ENCODE measurements at places on chromosomes 6 and 20.
A peak's percentile ranks its signal among the peaks of the same experiment; 100 is the strongest.

DNA sequence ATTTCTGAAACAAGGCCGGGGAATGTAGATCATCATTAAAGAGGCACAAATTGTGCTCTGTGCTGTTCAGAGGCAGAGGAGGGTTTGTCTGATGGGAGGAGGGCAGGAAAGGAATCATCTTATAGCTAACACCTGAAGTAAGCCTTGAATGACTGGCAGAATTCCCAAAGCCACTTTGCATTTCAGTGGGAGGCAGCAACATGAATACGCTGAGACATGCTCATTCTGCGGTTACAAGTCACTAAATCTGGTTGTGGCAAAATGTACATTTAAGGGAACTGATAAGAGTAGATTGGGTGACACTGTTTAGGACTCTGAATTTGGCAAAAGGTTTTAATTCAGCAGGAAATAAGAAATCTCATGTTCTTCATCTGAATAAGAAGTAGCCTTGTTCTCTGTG lies 4.4 kb upstream of the COL19A1 start:
- peak; percentile 71 for DNase-seq

DNA sequence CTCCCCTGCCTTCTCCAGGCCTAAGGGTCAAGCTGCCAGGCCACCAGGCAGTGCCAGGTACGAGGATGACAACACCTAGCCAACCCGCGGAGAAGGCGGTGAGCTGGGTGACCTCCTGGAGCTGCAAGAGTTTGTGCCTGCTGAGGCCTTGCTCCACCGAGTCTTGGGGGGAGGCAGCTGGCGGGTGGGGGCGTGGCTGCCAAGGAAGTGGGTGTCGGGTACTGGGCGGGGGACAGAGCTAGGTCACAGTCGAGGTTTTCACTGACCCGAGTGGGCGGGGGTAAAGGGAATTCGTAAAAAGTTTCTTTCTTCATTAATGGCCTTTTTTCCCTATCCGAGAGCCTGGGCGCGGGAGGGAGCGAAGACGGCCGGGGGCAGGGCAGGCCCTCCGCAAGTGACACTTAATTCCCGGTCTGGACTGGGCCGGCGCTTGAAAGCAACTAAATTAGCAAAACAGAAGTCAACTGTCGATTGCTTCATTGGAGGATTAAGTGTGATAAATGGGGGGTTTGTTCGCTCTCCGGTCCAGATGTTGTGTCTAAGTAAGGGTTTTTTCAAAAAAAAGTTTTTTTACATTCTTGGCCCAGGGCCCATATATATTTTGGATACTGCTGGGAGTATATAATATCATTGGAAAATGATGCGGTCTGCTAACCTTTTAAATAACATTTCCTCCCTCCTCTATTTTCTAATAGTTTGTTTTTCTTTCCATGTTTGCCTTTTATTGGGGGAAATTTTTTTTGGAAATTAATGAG lies 43.1 kb upstream of the FOXP4 start:
- DNase-seq: no peak

GRCh38 chr6:167153521-167153959 lies 4.2 kb downstream of the GPR31 start:
- DNase-seq: no peak

DNA sequence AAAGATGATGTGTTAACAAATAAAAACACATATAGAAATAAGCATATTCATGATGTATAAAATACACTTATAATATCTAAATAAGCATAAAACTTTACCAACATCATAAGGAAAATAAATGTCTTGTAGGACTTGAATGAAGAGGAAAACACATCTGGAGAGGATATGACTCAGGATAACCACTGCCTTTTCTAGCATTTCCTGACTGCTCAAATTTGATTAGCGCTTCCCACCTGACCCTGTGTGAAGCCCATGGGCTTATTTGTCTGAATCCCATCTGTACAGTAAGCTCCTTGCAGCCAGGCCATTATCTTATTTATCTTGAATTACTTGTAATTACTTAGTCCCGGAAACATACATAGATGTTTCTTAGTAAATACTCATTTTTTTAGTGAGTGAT lies 608.6 kb downstream of the COL12A1 start:
- no peak for DNase-seq

DNA sequence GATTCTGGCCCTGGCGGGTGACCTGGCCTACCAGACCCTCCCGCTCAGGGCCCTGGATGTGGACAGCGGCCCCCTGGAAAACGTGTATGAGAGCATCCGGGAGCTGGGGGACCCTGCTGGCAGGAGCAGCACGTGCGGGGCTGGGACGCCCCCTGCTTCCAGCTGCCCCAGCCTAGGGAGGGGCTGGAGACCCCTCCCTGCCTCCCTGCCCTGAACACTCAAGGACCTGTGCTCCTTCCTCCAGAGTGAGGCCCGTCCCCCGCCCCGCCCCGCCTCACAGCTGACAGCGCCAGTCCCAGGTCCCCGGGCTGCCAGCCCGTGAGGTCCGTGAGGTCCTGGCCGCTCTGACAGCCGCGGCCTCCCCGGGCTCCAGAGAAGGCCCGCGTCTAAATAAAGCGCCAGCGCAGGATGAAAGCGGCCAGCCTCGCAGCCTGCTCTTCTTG lies 868 bp upstream of the SLC2A4RG start:
- no peak for DNase-seq

- DNase-seq: no peak
Measured at GRCh38 chr6:138769102-138769676, 4.4 kb upstream of the CCDC28A start.

DNA sequence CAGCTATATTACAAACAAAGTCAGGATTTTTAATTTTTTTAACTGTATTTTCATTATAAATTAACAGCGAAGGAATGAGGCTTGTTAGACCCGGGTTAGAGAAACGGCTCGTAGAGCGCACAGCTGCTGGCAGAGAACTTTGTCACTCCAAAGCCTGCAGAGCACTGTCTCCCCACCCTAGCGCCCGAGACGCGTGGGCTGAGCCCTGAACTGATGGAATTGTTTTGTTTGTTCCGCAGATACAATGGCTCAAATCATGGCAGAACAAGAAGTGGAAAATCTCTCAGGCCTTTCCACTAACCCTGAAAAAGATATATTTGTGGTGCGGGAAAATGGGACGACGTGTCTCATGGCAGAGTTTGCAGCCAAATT lies 810 bp downstream of the LAMP5 start:
- no peak for DNase-seq

DNA sequence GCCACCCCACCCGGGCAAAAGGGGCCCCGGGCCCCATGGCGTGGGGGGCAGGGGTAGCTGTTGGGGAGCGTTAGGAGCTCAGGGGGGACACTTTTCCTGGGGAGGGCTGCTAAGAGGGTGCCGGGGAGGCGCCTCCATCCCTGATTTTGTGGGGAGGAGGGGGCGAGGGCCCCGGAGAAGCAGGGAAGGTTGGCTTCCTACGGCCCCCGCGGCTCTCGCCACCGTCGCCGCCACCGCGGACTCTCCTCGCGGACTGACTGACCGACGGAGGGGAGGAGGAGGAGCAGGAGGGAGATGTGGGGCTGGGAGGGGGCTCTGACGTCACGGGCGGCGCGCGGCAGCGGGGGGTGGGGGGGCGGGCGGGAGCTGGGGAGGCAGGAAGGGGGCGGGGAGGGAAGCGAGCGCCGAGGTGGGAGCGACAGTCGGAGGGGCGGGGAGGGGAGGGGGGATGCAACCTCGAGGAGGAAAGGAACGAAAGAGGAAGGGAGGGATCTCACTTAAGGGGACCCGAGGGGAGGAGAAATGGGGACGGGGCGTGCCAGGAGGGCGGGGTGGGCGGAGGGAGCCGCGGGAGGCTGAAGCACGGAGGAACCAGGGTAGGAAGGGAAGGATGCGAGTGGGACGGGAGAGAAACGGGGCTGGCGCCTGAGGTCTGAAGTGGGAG lies 5.1 kb downstream of the GABBR1 start:
- DNase-seq: peak; percentile 26

DNA sequence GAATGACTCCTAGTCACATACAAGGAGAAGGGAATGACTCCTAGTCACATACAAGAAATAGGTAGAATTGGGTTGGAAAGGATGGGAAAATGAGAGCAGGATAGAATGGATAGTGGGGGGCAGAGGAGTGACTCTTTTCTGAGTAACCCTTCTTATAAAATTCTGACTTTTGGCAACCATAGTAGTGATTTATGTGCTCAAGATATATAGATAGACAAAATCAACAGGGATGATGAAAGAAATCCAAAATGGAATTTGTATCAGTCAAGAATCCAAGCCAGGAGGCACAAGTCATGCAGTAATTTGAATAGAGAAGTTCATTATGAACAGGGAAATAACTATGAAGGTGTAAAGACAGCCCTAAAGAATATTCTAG lies 41.7 kb downstream of the ADAT2 start:
- DNase-seq: no peak

GRCh38 chr6:72939004-72939403 lies 286.3 kb downstream of the KHDC1L start:
- no peak for DNase-seq

DNA sequence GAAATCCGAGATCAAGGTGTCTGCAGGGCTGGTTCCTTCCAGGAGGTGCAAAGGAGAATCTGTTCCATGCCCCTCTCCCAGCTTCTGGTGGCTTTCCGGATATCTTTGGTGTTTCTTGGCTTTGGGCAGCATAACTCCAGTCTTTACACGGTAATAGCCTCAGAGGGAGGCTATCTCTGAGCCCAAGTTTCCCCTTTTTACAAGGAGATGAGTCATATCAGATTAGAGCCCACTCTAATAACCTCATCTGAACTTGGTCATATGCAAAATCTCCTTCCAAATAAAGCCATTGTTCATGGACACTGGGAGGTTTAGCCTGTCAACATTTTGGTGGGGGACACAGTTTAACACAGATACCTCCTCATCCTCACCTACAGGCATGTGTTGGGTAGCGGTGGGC lies 213.7 kb downstream of the ATXN1 start:
- no peak for DNase-seq

GRCh38 chr6:111338843-111339242 lies 144.2 kb downstream of the REV3L start:
- no peak for DNase-seq

- no peak for DNase-seq
Measured at GRCh38 chr6:14516956-14517355, 399.4 kb downstream of the CD83 start.

DNA sequence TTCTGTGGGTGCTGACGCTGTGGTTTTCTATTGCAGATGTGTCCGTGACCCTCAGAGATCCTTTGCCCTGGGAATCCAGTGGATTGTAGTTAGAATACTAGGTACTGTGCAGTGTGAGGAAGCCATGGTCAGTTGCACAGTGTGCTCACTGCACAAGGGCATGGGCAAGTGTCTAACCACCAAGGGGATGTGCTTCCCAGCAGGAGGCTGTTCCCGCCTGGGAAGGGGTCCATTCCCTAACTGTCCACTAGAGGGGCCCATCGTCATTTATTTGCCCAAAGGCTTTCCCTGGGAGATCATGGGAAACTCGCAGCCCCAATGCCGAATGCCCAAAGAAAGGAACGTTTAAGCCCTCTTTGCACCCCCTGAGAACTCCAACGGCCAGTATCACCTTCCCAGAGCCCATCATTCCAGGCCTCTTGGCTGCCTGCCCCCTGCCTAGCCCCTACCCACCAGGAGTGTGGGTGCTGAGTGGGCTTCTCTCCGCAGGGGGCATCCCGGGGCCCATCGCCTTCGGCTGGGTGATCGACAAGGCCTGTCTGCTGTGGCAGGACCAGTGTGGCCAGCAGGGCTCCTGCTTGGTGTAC lies 26.2 kb downstream of the SLCO4A1 start:
- no peak for DNase-seq

DNA sequence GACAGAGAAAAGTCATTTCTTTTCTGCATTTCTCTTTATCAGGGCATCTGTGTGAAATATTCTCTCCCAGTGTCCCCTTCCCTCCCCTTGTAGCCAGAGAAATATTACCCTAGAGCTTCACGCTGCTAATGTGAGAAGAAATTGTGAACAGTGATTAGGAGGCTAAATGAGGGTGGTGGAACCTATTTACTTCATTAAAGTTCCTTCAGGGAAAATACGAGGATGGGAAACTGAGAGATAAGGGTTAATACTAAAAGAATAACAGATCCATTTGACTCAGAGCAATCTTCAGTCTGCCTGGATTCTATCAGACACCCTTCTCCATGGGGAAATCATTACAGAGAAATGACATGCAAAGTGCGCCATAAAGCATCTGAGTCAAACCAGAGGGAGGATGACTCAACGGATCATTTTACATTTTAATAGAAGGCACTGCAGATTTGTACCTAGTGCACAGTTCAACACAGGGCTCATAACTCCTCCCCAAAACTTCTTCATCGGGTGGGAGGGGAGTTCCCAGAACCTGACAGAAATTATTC lies 131.3 kb downstream of the GJA10 start:
- DNase-seq: peak; percentile 64

DNA sequence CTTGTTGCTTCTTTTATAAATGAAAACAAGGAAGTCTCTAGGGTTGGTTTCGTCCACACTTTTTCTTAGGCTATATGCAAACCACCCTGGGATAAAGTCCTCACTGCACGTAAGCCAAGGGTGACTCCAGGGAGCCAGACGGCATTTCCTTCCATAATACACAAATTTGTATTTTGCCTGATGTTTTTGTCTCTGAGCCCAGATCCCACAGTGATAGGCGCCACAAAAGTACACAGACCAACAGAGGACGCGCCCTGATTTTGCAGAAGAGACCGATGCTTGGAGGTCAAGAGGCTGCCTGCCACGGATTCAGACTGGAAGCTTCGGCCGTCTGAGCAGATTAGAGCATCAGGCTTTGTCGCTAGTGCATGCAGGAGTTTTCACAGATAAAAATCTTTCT lies 22.8 kb downstream of the FOXQ1 start:
- no peak for DNase-seq

DNA sequence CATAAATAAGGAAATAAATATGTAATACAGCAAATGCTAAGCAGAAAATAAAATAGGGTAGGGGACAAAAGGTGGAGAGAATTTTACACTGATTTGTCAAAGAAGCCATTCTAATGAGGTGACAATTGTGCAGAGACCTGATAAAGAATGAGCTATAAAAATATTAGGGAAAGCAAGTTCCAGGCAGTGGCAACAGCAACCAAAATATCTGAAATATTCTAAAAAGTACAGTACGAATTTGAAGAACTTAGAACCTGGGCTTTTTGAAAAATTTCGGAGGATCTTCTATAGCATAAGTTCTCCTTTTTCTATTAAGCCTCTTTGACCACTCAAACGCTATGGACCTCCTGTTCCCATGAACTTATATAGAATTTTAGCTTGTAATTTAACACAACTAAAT lies 98.0 kb upstream of the FAM184A start:
- DNase-seq: no peak

DNA sequence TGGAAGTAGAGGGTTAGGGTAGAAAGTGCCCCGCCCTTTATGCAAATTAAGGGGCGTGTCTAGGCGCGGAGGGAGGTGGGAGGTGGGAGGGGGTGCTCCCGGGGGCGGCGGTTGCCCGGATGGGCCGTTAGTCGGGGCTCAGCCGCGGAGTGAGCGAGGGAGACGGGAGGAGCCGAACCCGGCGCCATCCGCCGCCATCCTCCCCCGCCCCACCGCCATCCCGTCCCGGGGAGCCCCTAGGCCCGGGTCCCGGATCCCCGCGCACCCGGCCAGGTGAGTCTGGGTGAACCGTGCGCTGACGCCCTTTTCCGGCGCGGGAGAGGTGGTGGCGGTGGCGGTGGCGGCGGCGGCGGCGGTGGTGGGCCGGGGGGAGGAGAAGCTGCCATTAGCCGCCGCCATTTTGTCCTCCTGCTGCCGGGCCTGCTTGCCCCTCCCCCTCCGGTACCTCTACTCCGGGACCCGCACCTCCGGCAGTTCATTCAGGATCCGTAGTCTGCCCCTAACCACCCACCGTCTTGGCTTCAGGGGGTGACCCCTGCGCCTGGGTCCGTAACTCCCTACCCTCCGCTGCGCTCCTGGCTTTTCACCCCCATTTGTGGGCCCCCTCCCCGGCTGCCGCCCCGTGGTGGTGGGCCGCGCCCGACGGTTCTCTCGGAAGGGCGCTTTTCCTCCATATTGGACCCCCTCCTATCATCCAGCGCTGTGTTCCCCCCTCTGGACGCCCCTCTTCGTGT lies at the start of gene PRRC2A:
Gene PRRC2A, plus strand, starts transcription at position 130 of the 734 bp plus-strand sequence. CDS start 2,075 bp downstream, outside the sequence.
- peak; percentile 55 for DNase-seq

Data from DMS 273 treated with DMSO at 0.1 percent for 48 hours (cell line).